Activated naive CD4-positive, alpha-beta T cell treated with anti-CD3 and anti-CD28 coated beads for 36 hours (primary cell): ENCODE measurements at places on chromosomes 3 and 15. TPM values are rescaled to one million over a fixed set of nuclear protein-coding genes. Genes with fewer than 3 reads are reported as not detected.

GRCh38 chr15:51647128-51647562 lies 24.6 kb upstream of the DMXL2 start:
- DNase-seq: no peak

Gene HTD2
- total RNA-seq: 6.9 TPM

GRCh38 chr3:63914312-63914711 lies 2.1 kb upstream of the SCAANT1 start:
- DNase-seq: no peak

DNA sequence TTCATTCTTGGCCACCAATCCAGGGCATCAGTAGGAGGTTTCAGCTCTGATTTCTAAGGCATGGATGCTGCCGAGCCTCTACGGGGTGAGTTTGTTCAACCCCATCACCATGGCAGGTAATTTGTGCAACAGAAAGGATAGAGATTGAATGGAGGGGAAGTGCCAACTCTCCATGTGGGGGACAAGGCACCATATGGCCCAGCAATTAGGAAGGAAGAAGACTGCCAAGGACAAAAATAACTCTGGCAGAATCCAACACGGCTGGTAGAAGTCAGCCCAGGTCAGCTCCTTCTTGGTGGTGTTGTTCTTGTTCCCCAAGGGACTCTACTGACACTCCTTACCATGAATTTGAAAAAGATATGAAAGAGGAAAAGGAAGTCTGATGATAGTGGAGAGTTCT lies 503.9 kb downstream of the MAGI1 start:
- DNase-seq: no peak

DNA sequence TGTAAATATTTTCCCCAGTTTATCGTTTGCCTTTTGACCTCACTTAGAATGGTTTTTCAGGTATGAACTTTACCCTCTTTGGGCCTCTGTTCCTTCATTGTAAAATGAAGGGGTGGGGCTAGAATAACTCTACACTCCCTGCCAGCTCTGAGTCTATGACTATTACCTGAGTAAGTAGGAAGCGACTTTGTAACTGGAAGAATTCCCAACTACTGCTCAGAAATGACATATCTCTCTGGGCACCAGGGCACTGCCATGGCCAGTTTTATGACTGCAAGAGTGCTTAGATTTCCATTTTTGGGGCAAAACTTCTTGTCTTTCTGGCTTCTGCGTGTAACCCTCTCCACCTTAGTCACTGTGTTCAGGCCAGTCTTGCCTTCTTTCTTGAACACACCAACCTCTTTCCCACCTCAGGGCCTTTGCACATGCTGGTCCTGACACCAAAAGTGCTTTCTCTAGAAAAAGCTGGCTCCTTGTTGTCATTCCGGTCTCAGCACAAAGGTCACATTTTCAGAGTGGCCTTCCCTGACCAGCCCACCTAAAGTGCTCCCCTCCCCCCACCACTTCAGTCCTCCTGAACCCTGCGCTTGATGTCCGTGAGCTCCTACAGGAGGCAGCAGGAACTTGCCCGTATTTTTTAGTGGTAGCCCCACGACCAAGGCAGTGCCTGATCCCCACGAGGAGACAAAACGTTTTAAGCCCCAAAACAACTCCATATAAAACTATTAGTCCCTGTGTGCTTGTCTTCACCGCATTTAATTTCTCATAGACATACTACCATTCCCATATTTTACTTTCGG lies 25.6 kb downstream of the CDCP1 start:
- DNase-seq: no peak

- no peak for DNase-seq
These were observed 3.8 kb downstream of the CSRNP1 start for GRCh38 chr3:39149498-39150147.

- DNase-seq: no peak
These were observed 503.4 kb upstream of the MDFIC2 start for GRCh38 chr3:70815817-70816216.

- DNase-seq: no peak
These were observed 242.3 kb upstream of the ROBO1 start for GRCh38 chr3:80010021-80010571.

DNA sequence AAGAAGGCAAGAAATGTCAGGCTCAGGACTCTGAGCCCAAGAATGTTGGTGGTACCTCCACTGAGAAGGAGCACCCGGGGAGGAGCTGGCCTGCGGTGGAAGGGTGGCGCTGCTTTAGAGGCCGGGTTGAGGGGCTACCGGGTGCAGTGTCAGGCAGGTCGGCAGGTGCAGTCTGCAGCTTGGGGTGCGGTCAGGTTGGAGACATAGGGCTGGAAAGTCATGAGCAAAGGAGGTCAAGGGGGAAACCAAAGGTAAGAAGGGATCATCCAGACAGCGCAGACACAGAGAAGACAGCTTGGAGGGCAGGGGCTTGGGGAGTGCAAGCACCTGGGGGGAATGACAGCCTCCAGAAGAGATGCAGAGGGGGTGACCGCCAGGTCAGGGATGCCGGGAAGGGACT lies 274.4 kb upstream of the LYSMD4 start:
- DNase-seq: no peak

GRCh38 chr3:101725194-101725889 lies 928 bp downstream of the CEP97 start:
- DNase-seq: peak; percentile 53

Gene ZBED2
- total RNA-seq: 397 TPM

- no peak for DNase-seq
These were observed 198.4 kb upstream of the UBE2E1 start for GRCh38 chr3:23607184-23607847.

- DNase-seq: no peak
These were observed 78.1 kb upstream of the EOMES start for GRCh38 chr3:27800261-27800660.

Gene STAC
- not detected for total RNA-seq

- DNase-seq: no peak
These were observed 94.1 kb downstream of the PLSCR2 start for GRCh38 chr3:146375219-146375618.

DNA sequence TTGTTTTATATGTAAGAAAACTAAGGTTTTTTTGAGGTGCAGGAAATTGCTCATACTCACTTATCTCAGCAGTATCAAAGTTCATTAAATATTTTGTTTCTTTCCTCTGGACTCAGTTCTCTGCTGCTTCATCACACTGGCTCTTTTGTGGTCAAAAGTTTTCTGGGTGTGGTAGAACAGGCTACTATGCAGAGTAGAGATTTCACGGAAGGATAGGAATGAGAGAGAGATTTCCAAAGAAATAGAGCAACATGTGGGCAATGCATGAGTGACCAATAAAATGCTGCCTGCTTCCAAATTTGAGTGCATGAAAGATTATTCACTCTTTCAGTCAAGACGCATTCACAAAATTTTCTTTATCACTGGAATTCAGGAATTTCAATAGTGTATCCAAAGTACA lies 577.3 kb upstream of the SEMA6D start:
- DNase-seq: no peak

Gene TNNC1
- total RNA-seq: 7.6 TPM

Gene GOLGA6L4
- 0.76 TPM for total RNA-seq

GRCh38 chr15:88543065-88543776 lies 3.3 kb downstream of the DET1 start:
- DNase-seq: no peak

Gene HRG
- total RNA-seq: not detected

DNA sequence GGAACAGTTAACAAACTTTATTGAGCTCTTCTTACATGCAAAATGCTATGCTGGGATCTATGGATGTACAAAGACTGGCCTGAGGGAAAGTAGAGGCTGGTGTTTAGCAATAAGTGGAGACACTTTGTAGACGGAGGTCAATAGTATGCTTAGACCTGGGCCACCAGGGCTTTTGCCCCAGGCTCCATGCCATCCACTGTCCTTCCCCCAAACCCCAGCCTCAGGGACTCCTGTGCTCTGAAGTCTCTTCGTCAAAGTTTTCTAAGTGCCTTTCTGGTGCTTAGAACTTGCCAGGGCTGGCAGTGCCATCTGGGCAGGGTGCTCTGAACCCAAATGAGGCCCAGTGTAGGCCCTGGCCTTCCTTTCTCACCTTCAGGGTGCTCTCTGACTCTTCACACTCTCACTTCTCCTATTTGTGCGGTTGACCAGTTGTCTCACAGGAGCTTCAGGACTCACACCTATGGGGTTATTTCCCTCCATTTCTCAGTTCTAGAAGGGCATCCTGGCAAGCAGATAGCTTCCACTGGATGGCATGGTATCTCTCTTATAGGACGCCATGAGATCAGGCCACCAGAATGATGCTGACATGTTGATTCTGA lies 21.8 kb upstream of the KCNAB1 start:
- DNase-seq: no peak

Gene C2CD4A
- total RNA-seq: 0.14 TPM

GRCh38 chr15:85172846-85173490 lies 191.3 kb downstream of the PDE8A start:
- DNase-seq: no peak

DNA sequence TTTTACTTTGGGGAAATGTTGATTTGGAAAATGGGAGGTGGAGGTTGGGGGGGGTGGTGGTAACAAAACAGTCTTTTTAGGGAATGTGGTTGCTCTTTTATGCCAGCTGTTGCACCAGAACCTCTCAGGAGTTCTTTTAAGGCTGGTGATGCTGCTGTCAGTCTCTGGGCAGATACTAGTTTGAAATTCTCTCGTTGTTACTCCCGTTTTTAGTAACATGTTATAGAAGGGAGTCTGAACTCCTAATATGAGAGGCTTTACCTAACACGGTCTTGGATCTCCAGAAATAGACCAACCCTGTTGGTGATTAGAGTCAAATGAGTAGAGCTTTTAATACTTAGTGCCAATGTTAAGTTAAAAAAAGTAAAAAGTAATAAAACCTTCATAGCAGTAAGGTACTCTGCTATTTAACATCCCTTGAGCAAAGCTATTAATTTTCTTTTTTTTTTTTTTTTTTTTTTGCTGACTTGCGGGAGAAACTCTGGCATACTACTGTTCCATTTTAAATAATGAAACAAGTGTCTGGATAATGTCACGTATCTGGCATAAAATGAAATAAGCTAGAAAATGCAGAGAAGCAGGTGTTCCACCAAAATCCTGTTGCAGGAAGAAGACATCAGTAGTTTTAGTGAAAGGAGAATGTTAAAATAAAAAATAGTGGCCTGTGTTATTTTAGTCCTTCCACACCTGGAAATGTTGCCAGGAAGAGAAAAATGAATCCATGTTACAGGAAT lies 156.7 kb downstream of the CACNA1D start:
- no peak for DNase-seq

DNA sequence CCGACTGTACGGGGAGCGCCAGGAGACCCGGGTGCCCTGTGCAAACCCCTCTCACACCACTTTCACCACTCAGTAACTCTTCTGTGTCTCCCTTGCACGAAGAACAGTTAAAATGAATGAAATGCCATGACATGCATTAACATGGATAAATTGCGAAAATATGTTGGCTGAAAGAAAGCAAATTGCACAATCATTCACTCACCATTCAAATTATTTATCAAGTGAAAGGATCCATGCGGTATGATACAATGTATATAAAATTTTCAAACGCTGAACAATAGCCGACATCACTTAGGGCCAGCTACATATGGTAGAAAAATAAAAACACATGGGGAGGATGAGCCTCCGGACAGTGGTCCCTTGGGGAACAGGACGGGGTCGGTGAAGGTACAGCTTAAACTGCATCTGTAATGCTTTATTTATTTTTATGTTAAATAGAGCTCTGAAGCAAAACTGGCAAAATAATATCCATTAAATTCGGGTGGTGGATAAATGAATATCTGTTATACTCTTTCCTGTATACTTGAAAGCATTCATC lies 45.9 kb downstream of the SLC12A8 start:
- DNase-seq: no peak

GRCh38 chr15:27328608-27329007 lies 357.6 kb downstream of the GABRG3 start:
- DNase-seq: no peak

- DNase-seq: peak; percentile 24
These were observed 1.4 kb upstream of the TGFBR2 start for GRCh38 chr3:30605005-30605404.

Gene UTS2B
- not detected for total RNA-seq

- DNase-seq: no peak
These were observed 31.6 kb downstream of the GOLGA6L2 start for GRCh38 chr15:23415321-23415865.

DNA sequence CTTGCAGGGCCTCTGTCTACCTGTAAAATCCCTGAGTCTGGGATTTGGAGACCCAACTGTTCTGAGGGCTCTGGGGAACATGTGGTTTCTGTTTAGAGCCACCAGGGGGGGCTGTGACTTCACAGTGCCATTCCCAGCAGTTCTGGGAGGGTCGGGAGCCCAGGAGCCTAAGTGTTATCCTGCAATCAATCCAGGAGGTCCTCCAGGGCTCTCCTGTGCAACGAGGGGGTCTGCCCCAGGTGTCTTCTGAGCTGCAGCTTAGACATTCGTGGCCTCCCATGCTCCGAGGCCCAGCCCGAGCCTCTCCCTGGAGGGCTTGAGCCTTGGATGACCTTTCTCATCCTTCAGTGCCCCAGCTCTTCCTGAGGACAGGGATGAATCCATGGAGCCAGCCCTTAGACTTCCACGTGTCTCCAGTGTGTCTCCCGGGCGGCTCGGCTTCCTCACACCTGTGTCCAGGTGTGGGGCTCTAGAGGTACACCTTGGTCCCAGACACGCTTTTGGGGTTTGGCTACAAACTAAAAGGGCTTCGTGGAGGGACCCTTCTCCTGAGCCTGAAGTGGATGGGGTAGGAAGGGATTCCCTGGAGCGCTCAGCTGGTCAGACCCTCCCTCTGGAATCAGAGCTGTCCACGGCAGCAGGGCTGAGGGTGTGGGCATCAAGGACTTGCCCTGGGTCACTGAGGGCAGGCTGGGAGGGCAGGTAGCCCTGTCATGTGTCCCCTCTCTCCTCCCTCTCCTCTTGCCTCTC lies 20.3 kb upstream of the ABTB1 start:
- no peak for DNase-seq

- no peak for DNase-seq
These were observed 257.7 kb downstream of the VGLL3 start for GRCh38 chr3:86733257-86733656.

Gene EBLN2
- 5.0 TPM for total RNA-seq

Gene FGD5
- total RNA-seq: not detected

GRCh38 chr3:138912237-138912636 lies 34.7 kb downstream of the FOXL2 start:
- DNase-seq: no peak

DNA sequence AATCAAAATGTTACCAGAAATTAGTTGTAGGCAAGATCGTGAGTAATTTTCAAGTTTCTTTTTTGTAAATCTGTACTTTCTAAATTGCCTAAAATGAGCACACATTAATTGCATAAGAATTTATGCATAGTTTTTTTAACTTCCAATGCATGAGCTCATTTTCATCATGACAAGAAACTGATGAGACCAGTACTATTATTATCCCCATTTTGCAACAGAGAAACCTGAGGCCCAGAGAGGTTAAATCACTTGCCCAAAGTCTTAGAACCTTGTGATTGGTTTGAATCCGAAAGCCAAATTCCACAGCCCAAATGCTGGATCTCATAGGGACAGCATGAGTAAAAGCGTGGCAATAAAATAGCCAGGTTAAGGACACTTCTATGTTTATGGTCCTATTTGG lies 274.7 kb downstream of the ERC2 start:
- DNase-seq: no peak

DNA sequence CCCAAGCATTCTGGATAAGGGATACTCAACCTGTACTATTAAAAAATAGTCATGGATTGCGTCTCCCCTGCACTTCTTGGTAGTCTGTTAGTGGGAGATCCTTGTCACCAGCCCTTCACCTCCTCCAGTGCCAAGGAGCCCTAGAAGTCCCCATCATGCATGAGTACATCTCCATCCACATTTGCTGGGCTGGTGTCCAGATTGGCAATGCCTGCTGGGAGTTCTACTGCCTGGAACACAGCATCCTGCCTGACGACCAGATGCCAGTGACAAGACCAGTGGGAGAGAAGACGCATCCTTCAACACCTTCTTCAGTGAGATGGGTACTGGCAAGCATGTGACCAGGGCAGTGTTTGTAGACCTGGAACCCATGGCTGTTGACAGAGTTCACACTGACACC lies 85.7 kb downstream of the ADAMTSL3 start:
- no peak for DNase-seq
